ENCODE measurements at places on chromosomes 13 and 19.

DNA sequence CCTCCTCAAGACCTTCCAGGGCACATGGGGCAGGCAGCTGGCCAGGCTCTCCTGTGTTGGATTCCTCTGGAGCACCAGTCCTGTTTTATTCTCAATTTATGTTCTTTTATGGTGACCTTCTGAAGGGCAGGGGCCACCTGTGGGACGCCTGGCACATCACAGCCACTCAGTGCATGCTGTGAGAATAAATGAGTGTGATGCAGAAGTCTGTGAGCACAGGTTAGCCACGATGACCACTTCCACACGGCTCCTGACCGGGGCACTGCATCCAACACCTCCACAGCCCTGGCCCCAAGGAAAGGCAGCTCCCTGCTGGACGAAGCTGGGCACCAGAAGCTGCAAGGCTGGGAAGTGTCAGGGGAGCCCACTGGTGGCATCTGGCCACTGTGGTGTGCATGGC is 122.8 kb downstream of the CRYL1 start:
- no peak for DNase-seq

DNA sequence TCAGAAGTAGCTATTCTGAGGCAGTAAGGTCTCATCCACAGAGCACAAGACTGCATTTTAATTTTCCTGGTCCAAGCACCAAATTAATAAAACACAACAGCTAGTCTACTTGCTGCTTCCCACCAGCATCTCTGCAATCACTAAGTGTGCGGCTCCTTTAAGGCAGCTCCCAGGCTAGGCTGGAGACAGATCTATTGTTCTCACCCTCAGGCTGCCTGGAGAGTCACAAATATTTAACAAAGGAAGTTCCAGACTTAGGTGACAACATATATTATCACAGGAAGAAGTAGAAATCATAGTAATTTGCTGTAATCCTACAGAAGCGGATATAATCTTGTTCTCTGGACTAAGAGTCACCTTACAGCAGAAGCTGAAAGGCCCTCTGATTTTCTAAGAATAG is 2.2 kb upstream of the EID2 start:
- no peak for DNase-seq

DNA sequence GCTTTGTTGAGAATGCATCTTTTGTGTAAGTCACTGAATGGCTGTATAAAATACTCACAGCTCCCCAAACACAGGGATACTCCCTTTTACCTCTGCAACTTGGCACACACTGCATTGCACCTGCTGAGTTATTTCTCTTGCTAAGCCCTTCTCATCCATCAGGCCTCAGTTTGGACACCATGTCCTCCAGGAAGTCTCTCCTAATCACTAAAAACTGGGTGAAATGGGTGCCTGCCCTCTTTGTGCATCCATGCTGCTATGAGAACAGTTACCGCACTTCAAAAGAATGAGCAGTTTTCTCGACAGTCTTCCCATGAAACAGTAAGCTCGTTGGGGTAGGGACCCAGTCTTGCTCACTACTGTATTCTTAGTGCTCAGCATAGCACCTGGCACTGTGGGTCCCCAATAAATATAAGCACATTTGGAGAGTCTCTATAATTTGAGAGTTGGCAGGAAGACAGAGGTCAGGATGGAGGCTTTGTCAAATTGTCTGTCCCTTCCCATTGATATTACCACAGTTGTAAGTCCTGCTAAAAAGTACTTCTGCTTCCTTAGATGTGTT is 4.6 kb upstream of the SLC25A30 start:
- no peak for DNase-seq

- no peak for DNase-seq
Observed at GRCh38 chr19:55116859-55117662, at the start of gene PPP1R12C. PPP1R12C (minus strand) TSS chr19:55117637; CDS start chr19:55117543, 94 bp downstream.

DNA sequence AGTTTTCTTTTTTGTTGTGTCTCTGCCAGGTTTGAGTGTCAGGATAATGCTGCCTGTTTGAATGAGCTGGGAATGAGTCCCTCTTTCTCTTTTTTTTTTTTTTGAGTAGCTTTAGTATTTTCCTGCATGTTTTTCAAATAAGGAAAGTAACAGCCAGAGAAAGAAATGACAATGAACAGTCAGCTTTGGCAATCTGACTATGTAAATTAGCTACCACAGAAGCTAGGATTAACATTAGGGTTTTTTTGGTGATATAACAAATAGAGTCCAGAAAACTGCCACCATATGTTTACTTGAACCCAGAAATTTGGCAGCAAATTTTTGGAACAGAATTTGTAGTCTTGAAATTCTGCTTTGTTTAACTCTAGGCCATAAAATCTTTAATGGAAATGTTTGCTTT is 50.5 kb downstream of the SGCG start:
- no peak for DNase-seq

GRCh38 chr19:45527731-45528130 is 20.5 kb downstream of the VASP start:
- DNase-seq: no peak

- no peak for DNase-seq
Observed at GRCh38 chr19:21970466-21970865, 40.3 kb downstream of the ZNF208 start.

- no peak for DNase-seq
Observed at GRCh38 chr19:15769586-15769985, 17.9 kb upstream of the OR10H5 start.

All from left hindlimb (tissue), 1 donor.